Naive thymus-derived CD8-positive, alpha-beta T cell (primary cell): ENCODE measurements at places on chromosomes 1 and 21.

DNA sequence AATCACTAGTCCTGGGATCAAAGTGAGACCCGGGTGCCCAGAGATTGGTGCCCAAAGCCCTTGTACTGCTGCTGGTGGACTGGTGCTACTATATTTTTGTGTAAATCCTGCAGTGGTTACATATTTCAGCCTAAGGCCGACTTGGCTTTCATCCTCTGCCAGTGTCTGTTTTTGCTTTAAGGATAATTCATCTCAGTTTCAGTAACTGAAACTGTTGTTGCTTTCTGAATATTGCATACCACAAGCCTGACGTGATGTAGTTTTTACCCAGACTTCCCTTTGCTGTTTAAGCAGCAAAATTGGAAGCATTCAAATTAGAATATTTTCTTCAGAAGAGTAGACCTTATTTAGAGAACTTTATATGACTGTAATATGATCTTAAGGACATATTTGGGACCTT is 341.8 kb downstream of the RYR2 start:
- DNase-seq = no peak

DNA sequence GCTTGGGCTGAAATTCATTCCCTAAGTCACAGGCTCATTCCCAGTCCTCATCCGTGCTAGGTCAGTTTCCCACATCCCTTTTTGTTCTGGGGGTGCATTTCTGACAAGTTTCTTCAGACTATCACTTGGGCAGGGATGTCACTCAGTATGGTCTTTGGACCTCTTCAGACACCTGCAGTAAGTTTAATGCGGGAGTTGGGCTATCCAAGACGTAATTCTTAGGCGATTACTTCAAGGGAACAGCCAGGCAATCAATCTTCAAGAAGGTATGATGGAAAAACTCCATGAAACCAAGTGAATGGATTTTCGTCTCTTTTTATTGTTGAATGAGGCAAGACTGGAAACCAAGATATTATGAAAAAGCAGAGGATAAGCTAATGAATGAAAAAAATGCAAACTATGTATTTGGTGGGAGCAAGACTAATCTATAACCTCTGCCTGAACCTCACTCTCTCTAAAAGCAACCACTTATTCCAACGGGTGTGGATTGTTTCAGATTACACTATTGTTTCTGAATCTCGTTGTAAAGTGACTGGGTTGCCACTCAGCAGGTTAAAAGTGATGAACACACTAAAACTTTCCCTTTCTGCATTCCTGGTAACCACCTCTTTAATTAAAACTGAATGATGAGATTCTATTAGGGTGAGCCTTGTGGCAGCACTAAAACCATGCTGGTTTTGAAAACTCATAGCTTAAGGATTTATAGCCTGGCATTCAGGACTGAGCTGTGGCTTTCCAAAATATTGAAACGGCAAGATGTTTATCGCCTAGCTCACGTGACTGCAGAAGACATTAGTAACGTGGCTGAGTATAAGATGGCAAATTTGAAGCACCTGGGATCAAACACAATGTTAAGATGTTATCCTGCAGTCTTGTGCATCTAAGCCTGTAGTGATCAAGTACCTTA is 1.1 kb downstream of the RASAL2 start:
- no peak for DNase-seq

DNA sequence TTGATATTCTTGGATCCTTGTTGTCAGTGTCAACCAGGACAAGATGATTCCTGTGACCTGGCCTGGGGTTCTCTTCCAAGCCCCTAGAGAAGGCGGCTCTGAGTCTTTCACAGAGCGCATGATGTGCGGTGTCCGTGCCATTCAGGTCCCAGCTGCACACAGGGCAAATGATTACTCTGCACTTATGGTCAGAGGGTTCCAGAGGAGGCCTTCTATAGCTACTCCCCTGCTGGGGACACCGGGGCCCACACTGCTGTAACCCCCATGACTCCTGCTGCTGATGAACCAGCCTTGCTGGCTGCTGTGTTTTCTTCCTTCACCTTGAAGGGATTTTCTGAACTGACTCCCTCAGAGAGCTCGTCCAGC is 1.5 kb downstream of the PTGFRN start:
- DNase-seq = no peak

DNA sequence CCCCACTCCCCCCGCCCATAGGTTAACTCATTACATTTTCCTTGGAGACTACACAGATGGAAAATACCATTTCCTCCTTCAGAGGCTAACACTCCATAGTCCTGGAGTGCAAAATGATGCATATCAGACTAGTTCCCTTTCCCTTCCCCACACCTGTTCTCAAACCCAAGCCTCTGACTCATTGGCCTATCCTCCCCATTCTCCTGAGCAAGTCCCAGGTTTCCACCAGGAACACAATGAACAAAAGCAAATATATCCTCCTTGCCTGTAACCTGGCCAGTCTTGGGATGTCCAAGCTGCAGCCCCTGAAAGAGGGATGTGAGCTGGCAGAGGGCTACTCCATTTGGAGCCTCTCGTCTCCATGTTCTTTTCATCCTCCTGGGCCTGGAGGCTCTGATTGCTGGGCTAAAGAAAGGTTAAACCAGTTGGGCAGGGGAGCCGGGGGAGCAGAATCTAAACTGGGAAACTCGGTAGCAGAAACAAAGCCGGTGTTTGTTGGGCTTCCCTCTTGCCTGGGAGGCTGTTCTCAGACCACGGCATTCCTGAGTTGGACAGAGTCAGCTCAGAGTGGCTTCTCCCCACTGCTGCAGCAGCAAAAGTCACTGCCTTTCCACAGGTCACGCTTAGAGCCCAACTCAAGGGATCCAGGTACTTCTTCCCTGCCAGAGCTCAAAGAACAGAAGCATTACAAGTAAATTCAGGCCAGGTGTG is 13.9 kb downstream of the SSR2 start:
- no peak for DNase-seq

DNA sequence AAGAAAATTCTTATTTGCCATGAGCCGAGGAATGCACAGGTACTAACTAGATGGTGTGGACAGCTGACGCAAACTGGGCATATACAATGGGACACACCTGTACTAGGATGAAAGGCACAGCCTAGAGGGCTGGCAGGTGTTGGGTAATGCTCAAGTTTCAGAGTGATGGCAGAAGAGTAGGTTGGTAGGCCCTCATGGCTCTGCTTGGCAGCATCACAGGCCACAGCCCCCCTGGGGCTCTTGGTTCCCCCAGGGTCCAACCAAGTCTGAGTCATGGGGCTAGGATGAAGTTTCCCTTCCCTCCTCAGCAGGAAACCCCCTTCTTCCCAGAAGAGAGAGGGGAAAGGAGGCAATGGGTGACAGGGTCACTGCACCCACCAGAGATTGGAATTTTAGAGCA is 35.2 kb downstream of the SPEN start:
- DNase-seq = no peak

DNA sequence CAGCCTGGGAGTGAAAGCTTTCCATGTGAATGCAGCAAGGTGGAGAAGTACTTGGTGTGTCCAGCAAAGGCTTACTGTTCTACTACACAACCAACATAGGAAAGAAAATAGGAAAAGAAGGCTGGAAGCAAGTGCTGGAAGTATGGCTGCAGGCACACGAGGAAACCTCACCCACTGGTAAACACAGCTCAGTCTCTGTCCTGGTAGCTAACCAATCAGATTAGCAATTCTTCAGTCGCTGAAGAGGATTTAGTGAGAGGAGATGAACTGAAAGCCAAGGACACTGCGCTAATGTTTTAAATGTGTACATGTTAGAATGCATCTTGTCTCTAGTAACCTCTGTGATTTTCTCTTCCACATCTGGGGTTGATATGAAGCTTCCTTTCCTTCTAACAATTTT is 36.2 kb upstream of the CACHD1 start:
- DNase-seq = no peak

DNA sequence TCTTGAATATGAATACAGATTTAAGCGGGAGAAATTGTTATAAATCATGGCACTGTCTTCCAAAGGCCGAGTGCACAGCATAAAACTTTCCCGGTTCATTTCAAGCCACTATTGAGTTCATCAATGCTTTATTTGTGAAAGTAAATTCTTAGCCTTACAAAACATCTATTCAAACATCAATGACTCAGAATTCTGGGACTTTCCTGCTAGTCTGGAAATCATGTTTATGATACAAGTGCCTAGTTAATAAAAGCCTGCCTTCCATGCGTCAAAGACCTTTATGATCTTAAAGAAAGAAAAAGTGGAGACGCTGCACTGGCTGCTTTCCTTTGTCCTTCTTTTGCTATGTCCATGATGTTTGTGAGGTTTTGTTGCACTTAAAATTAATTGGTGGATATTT is 137.7 kb downstream of the SETD4 start:
- no peak for DNase-seq
